ENCODE measurements at places on chromosomes 2 and 18.

DNA sequence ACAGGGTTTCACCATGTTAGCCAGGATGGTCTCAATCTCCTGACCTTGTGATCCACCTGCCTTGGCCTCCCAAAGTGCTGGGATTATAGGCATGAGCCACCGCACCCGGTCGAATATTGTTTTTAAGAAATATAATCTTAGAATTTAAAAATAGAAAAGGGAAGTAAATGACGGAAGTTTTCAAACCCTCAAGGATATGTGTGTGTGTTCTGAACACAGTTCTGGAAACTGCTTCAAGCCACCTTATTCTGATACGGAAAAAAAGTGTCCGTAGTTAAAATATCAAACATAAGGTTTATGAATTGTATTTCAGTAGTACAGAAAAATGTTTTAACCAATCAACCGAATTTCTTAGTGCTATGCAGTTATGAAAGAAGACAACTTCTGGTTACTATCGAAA is 115.9 kb downstream of the UPP2 start:
- no peak for DNase-seq

GRCh38 chr18:11500153-11501122 is 109.0 kb upstream of the SLC35G4 start:
- no peak for DNase-seq

- DNase-seq, result no peak
These were observed 338.0 kb downstream of the OSR1 start for GRCh38 chr2:19020144-19021099.

GRCh38 chr2:220000080-220000479 is 372.6 kb downstream of the SLC4A3 start:
- DNase-seq, result no peak

GRCh38 chr2:194566907-194567660 is 1089.9 kb upstream of the SLC39A10 start:
- no peak for DNase-seq

DNA sequence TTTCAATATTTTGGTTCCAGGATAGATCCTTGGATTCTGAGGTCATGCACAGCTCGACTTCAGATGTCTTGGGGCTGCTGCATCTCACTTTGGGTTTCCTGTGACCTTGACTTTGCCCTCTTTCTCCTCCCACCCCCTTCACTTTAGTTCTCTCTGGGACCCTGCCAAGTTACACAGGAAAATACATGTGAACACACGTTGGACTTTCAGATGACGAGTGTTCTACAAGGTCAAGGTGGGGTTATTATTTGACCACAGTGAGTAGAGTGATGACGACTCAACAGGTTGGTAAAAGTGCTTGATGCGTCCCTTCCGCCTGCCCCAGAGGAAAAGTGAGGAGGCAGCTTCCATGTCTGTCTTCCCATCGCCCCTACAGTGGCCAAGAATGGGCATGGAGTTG is 122.4 kb upstream of the SMAD2 start:
- no peak for DNase-seq

DNA sequence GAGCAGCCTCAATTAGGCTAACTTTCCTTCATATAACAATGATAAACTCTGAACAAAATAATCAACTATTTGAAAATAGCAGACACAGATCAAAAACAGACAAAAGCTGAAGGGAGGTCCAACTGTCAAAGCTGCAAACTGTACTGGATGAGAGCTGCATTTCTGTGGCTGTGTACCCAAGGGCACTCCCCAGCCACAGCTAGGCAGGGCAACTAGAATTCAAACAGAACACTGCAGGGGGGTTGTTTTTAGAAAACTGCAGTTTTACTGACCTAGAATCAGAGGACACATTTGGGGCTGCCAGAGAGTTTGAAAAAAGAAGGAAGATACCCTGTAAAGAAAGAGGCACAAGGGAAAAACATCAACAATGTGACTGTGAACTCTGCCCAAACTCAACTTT is 56.8 kb downstream of the SMAD2 start:
- no peak for DNase-seq

GRCh38 chr2:127205218-127206125 is 14.6 kb downstream of the CYP27C1 start:
- no peak for DNase-seq

DNA sequence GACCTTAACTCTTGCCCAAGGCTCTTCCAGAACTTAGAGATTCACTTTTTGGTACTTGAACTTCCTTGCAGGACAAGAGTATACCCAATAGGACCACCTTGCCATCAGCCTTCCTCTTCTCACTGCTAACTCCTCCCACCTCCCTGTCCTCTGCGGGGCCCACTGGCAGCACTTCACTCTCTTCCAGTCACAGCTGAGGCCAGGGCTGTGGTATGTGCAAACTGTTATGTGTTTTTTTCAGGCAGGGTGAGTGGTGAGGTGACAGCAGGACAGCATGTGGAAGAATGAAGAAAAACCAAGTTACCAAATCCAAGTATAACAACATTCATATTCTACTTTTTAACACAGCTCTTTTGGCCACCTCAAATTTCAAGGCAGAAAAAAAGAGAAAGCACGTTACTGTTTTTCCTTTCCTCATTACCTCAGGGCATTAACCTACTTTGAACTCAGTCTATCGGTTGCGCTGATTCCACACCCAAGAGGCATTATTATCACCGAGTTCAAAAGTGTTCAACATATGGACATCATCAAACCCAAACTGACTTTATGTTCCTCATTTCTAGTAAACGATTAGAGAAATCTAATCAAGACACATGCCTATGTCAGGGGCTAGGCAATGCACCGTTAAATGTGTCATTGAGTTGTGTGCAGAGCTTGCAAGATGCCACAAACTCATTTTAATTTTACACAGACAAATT is 605.2 kb upstream of the SYT4 start:
- no peak for DNase-seq

- no peak for DNase-seq
These were observed 43.1 kb downstream of the EDAR start for GRCh38 chr2:108945969-108946368.

DNA sequence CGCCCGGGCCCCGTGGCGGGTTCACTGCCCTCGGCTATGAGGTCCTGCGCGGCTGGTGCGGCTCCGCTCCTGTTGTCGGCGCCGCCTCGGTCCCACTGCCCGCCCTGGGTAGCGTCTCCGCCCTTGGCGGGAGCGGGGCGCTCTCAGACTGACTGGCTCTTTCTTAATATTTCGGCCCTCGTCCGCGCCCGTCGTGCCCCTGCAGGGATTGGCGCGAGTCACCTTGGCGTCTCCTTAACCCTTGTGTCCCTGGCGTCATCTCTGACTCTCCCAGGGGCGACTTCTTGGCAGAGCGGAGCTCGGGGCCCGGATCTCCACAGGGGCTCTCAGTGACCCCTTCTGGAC is 1.3 kb downstream of the PTMA start:
- DNase-seq, result no peak

GRCh38 chr2:216335252-216335651 is 37.0 kb downstream of the MARCHF4 start:
- DNase-seq, result no peak

- no peak for DNase-seq
These were observed 9.8 kb downstream of the PTPRN start for GRCh38 chr2:219299372-219299760.

- DNase-seq, result no peak
These were observed 31.3 kb downstream of the ACKR3 start for GRCh38 chr2:236600892-236601291.

DNA sequence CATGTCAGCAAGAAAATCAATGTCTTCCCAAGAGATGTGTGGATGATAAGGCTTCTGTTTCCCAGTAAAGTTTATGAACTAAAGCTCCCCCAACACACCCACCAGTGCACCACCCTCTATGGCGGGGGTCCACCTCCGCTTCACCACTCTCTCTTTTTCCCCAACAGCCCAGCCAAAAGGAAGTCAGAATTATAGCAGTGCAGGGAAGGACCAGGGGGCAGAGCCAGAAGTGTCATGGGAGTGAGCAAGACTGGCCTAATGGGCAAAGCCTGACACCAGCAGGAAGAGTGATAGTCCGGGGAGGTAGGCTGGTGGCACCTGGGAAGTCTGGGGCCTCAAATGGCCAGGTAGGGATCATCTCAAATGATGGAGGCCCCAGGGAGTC is 167.7 kb downstream of the ZFP36L2 start:
- DNase-seq, result no peak

- DNase-seq, result no peak
These were observed 217.1 kb upstream of the SLC35G4 start for GRCh38 chr18:11392292-11392691.

- peak; percentile 58 for DNase-seq
These were observed 18.9 kb upstream of the CD8A start for GRCh38 chr2:86809481-86810121.

GRCh38 chr18:48804856-48805610 is 145.7 kb downstream of the SMAD7 start:
- DNase-seq, result peak; percentile 11

- DNase-seq, result no peak
These were observed 56.0 kb upstream of the RBM44 start for GRCh38 chr2:237742614-237743013.

GRCh38 chr2:187493877-187494568 is 46.0 kb upstream of the CALCRL start:
- DNase-seq, result no peak

GRCh38 chr2:910698-911097 is 40.0 kb upstream of the SNTG2 start:
- no peak for DNase-seq

GRCh38 chr18:74748809-74749208 is 151.1 kb downstream of the ZNF407 start:
- no peak for DNase-seq

DNA sequence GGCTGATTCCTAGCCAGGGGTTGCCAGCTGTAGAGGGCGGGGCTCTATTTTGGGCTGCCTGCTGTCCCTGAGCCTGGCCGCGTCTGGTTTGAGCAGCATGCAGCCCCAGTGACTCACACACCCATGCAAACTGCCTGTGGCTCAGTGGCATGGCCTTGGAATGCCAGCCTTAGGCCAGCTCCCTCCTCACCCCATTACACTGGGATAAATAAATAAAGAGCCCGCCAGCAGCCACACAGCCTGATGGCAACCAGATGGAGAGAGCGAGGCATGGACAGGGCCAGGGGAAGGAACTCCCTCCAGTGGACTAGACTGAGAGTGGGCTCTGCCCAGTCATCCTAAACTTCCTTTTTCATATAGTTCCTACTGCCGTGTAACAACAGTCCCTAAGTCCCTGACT is 18.3 kb downstream of the NHEJ1 start:
- no peak for DNase-seq

DNA sequence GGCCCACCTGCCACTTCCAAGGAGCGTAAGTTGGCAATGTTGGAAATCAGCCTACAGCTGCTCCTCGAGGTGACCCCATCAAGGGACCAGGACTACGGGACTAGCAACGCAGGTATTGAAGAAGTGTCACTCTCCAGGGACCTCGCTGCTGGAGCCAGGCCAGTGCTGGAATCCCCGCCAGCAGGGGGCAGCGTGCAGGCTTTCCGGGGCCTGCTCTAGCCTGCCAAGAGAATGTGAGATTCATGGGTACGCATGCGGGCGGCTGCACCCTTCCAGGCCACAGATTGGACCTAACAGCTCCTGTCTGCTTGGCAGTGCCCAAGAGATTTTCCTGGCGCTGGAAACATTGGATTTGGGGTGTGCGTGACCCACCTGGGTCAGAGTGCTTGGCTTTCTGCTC is 182.8 kb upstream of the RAB12 start:
- DNase-seq, result peak; percentile 31

DNA sequence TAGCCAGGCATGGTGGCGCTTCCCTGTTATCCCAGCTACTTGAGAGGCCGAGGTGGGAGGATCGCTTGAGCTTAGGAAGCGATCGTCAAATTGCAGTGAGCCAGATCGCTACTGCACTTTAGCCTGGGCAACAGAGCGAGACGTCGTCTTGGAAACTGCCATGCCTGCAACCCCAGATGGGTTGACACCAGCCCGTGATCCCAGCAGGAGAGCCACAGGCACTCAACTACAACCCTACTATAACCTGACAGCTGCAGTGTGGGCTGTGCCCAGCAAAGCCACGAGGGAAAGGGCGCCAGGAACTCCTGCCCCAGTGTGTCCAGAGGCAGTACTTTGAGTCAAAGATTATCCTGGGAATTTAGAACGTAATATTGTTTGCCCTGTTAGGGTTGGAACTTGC is 85.6 kb downstream of the SS18 start:
- DNase-seq, result no peak

- DNase-seq, result no peak
These were observed 143.0 kb upstream of the SLC1A4 start for GRCh38 chr2:64846177-64846576.

GRCh38 chr18:77635451-77635850 is 385.8 kb downstream of the GALR1 start:
- DNase-seq, result no peak

DNA sequence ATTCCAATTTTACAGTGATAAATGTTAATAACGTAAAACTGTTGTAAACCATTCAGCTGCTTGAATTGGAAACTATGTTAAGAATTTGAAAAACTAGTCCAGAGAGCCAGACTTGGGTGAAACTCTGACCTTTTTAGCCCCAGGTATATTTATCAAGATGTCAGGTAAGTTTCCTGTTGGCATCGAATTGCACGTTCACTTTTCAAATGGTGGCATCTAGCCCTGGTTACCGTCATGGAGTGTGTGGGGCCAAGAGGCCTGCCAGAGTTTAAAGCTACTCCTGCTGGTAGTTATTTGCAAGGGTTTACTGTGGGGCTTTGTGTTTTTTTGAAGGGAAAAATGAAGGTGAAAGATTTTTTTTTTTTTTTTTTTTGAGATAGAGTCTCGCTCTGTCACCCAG is 109.9 kb downstream of the WDSUB1 start:
- DNase-seq, result no peak
